ENCODE measurements at places on chromosomes 6 and 20.

- DNase-seq, result no peak
Measured at GRCh38 chr20:57507477-57507876, 17.5 kb downstream of the CTCFL start.

GRCh38 chr6:52573295-52573694 is 3.6 kb downstream of the TRAM2 start:
- DNase-seq, result no peak

DNA sequence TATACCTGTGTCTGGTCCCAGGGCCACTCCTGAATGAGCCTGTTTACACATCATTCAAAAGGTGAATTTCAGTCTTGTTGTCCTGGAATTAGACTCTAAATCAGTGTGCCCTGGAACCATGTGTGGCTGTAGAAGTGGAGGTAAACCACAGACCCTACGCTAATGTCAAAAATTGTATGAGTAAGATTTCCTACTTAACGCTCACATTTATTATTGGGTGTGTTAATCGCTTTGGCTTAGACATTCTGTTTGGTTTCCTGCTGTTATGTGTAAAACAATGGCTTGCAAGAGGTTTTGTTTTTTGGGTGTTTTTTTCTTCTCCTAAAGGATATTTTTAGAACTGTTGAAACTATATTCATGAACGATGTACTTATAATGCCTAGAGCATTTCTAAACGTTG is 19.3 kb downstream of the PLCB1 start:
- no peak for DNase-seq

GRCh38 chr20:56353356-56353755 is 5.4 kb upstream of the FAM210B start:
- DNase-seq, result no peak

- no peak for DNase-seq
Measured at GRCh38 chr20:15840636-15841301, 732.5 kb downstream of the KIF16B start.

DNA sequence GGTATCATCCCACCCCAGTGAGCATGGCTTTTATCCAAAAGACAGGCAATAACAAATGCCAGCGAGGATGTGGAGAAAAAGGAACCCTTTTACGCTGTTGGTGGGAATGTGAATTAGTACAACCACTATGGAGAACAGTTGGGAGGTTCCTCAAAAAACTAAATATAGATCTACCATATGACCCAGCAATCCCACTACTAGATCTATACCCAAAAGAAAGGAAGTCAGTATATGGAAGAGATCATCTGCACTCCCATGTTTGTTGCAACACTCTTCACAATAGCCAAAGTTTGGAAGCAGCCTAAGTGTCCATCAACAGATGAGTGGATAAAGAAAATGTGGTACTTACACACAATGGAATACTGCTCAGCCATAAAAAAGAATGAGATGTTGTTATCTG is 5.9 kb upstream of the KIAA1755 start:
- no peak for DNase-seq

DNA sequence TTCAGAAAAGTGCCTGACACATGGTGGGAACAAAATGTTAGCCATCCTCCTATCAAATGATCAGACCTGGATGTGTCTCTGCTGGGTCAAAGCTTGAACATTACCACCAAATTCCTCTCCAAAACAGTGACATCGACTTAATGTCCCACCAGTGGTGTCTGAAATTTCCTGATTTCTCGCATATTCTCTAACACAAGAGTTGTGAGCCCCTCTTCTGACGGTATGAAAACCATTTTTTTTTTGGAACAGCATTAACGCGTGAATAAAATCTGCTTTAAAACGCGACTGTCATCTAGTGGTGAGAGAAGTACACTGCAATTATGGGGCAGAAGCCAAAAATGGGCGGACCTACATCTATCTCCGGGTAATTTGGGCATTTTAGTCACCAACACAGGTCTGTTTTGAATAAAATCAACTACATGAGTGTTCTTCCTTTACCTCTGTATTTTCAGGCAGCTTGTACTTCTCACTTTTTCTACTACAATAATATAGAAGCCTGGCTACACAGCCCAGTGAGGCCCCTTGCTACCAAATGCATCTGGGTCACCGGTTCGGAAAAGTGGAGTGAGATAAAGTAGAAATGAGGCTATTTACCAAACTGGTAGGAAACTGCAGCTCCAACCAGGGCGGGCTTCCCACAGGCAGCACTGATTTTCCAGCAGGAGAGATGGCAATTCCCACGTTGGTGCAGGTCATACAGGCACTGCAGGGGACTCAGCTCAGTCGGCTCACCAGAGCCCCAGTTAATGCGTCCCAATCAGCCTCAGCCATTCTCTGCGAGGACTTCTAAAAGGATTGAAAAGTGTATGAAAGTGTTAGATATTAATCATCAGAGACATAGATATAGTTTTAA is 27.4 kb downstream of the MGME1 start:
- DNase-seq, result no peak

- no peak for DNase-seq
Measured at GRCh38 chr20:26209171-26209941, 512.7 kb upstream of the ZNF337 start.

Data from NCI-H526 (cell line).